Muscle of leg (tissue), 16 donors: ENCODE measurements at places on chromosomes 3 and 15. TPM values are rescaled to one million over a fixed set of nuclear protein-coding genes. Genes with fewer than 3 reads are reported as not detected.
A peak's percentile ranks its signal among the peaks of the same experiment; 100 is the strongest.

- H3K36me3 ChIP-seq = no peaks in the 10 kb centered on the region
- DNase-seq = no peak
- no peak overlapping the region for H3K27ac ChIP-seq
- peaks cover 14% of the 10 kb centered on the region for H3K4me1 ChIP-seq
- H3K4me3 ChIP-seq = no peak overlapping the region
Observed at GRCh38 chr15:43920254-43920600, 93.4 kb downstream of the WDR76 start.

DNA sequence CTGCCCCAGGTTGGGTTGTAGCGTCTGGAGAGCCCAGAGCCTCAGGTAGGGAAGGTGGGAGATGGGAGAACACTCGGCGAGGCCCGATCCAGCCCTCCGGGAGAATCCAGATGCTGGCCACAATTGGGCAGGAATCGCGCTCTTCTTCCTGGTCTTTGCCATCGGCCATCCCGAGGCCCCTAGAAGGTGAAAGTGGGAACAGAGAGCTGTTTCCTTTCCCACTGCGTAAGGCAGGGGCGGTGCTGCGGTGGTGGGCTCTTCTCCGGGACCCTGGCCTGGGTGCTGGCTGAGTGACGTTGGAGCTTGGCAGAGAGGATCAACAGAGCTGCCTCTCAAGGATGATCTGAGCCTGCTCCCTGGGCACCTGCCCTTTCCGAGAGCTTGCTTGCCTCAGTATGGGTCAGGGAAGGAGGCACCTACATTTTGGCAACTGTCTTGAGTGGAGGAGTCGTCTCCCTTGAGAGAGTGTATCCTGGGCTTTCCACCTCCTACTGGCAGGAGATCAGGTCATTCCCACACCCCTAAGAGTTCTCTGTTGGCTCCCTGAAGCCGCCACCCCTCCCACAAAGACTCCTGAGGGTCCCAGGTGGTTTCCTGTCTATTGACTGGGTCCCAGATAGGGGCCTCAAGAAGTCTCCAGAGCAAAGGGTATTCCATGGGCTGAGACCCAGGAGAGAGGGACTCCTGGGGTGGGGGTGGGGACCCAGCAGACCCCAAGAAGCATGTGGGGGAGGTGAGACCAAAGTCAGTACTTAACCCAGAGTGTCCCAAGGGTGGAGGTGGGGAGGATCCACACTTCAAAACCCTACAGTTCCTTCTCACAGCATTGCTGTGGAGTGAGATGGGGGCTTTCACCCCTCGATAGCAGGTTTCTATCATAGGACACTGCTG, 1.6 kb downstream of the C15orf39 start:
- H3K4me3 ChIP-seq = peak overlapping the region; percentile 93
- DNase-seq = peak; percentile 33
- H3K27me3 ChIP-seq = peaks cover 16% of the 10 kb centered on the region
- peaks cover 26% of the 10 kb centered on the region for H3K36me3 ChIP-seq

The IL16 gene
- 3.9 TPM for total RNA-seq

GRCh38 chr15:72961346-72961745, 90.9 kb upstream of the NEO1 start:
- peak; percentile 23 for DNase-seq
- H3K4me3 ChIP-seq = no peak overlapping the region
- peaks cover 11% of the 10 kb centered on the region for H3K4me1 ChIP-seq
- no peaks in the 10 kb centered on the region for H3K27me3 ChIP-seq
- H3K27ac ChIP-seq = no peak overlapping the region
- H3K36me3 ChIP-seq = no peaks in the 10 kb centered on the region

The PPP1R14D gene
- total RNA-seq = not detected

GRCh38 chr3:89925976-89926375, 818.6 kb downstream of the EPHA3 start:
- no peak overlapping the region for H3K27ac ChIP-seq
- no peaks in the 10 kb centered on the region for H3K27me3 ChIP-seq
- no peaks in the 10 kb centered on the region for H3K36me3 ChIP-seq

GRCh38 chr15:88400591-88401250, 66.5 kb downstream of the MRPL46 start:
- H3K4me1 ChIP-seq = peaks cover 24% of the 10 kb centered on the region
- no peaks in the 10 kb centered on the region for H3K27me3 ChIP-seq
- DNase-seq = no peak
- H3K27ac ChIP-seq = no peak overlapping the region
- H3K4me3 ChIP-seq = no peak overlapping the region
- no peaks in the 10 kb centered on the region for H3K36me3 ChIP-seq

DNA sequence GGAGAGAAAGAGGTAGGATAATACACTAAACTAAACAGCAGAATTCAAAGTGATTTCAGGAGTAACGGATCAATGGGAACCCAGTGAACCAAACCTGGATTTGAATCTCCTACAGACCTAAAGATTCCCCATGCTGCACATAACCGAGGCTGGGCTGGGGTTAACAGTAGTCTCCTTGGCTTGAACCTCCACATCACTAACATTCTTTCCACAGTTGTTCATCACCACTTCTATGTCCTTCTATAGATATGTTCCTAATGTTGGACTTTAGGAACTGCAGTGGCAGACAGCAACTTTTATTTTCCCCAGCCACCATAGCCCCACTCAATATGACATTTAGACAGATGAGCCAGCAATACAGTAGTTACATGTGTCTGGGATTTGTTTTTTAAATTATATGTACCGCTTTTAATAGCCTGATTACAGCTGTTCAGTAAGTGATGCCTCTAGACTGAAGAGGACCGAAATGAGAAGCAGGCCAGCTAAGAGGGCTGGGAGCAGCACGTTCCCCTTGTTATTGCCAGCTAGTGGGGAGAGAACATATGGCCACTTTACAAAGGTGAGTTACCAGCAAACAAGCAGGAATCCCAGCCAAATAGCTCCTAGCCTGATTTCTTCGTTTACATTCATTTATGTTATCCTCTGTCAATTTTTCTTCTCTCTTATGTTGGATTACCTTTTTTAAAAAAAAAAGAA, 472.6 kb upstream of the CDIN1 start:
- H3K27me3 ChIP-seq = no peaks in the 10 kb centered on the region
- DNase-seq = peak; percentile 53
- H3K36me3 ChIP-seq = no peaks in the 10 kb centered on the region
- H3K27ac ChIP-seq = no peak overlapping the region
- no peaks in the 10 kb centered on the region for H3K4me1 ChIP-seq
- H3K4me3 ChIP-seq = no peak overlapping the region

- DNase-seq = no peak
- no peak overlapping the region for H3K4me3 ChIP-seq
- no peaks in the 10 kb centered on the region for H3K27me3 ChIP-seq
- no peak overlapping the region for H3K27ac ChIP-seq
- no peaks in the 10 kb centered on the region for H3K36me3 ChIP-seq
- H3K4me1 ChIP-seq = no peaks in the 10 kb centered on the region
Observed at GRCh38 chr15:99558571-99558970, 7.2 kb upstream of the MEF2A start.

- no peaks in the 10 kb centered on the region for H3K27me3 ChIP-seq
- no peaks in the 10 kb centered on the region for H3K36me3 ChIP-seq
- H3K4me3 ChIP-seq = no peak overlapping the region
- no peak for DNase-seq
- peaks cover 3% of the 10 kb centered on the region for H3K4me1 ChIP-seq
- no peak overlapping the region for H3K27ac ChIP-seq
Observed at GRCh38 chr3:155070316-155070715, 9.8 kb upstream of the MME start.

DNA sequence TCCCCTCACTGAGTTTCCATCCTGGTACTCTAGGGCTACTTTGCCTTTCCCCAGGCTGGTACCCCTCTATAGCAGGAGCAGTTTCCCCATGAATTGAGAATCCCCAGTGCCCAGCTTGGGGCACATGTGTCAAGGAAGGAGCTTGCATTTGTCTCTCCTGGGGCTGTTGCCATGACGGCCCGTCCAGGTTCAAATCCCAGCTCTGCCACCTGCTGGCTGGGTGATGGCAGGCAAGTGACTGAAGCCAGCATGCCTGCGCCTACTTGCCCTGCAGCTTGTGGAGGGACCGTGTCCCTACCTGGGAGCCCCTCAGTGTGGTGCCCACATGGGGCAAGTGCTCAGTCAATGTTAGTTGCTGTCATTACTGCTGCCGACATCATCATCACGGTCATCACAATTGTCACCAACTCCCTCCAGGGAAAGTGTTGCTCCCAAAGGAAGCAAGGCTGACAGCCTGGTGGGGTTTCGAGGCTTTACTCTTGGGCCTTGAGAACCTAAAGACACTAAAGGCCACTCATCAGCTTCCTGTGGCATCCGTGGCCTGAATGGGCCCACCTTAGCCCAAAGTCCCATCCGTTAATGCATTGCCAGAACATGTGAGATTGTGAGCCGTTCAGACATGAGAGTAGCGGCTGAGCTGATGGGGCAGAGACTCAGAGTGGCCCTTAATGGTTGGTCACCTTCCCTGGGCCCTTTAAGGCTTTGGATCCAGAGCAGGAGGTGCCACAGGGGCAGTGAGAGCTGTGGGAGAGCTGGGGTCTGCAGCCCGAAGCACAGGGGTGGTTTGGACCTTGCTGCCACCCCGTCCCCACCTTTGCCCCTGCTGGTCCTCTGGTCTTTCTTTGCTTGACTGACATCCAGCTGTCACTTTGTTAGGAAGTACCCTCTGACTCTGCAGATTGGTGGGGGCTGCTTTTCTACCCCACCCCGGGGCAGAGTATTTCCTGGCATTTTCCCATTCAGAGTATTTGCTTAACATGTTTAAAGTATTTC, 144.4 kb downstream of the DNAJB8 start:
- H3K27me3 ChIP-seq = no peaks in the 10 kb centered on the region
- H3K4me1 ChIP-seq = peaks cover 16% of the 10 kb centered on the region
- no peak for DNase-seq
- H3K36me3 ChIP-seq = peaks cover 2% of the 10 kb centered on the region
